ENCODE measurements at places on chromosomes 12 and 14. TPM values are rescaled to one million over a fixed set of nuclear protein-coding genes. Genes with fewer than 3 reads are reported as not detected.

Gene NAB2
- 16.8 TPM for total RNA-seq

Gene GLT8D2
- total RNA-seq = 8.6 TPM

Gene CLEC4A
- 8.4 TPM for total RNA-seq

Gene ABCC9
- 17.0 TPM for total RNA-seq

Gene BMAL2
- total RNA-seq = 1.3 TPM

Gene TMPRSS12
- total RNA-seq = not detected

Gene CMA1
- total RNA-seq = not detected

Gene LMNTD1
- total RNA-seq = 0.46 TPM

Gene PZP
- 0.50 TPM for total RNA-seq

Gene FAM181A
- total RNA-seq = not detected

Gene IL23A
- total RNA-seq = not detected

Gene LRRC9
- not detected for total RNA-seq

Gene FAM161B
- total RNA-seq = 13.1 TPM

Gene IFI27
- 361 TPM for total RNA-seq

Gene GNB3
- 2.6 TPM for total RNA-seq

Gene MSI1
- 3.3 TPM for total RNA-seq

Gene LRP1-AS
- not detected for total RNA-seq

Gene OLR1
- not detected for total RNA-seq

Gene TNFAIP2
- total RNA-seq = 57.7 TPM

Gene FOXM1
- 1.6 TPM for total RNA-seq

Gene PARPBP
- 0.67 TPM for total RNA-seq

Gene FSCB
- total RNA-seq = not detected

Gene IRAK3
- total RNA-seq = 7.1 TPM

Gene C12orf56
- 0.11 TPM for total RNA-seq

Gene CLEC6A
- total RNA-seq = not detected

Gene BEGAIN
- 9.4 TPM for total RNA-seq

Gene CDCA3
- 4.3 TPM for total RNA-seq

Gene SLC4A8
- 12.7 TPM for total RNA-seq

Gene PPP1R1A
- total RNA-seq = 0.14 TPM

Gene ESRRB
- total RNA-seq = not detected

Gene ETFRF1
- 45.0 TPM for total RNA-seq

Gene SLC25A47
- total RNA-seq = not detected

Gene GUCY2C
- not detected for total RNA-seq

Gene KRT6C
- total RNA-seq = not detected

Gene KRT71
- not detected for total RNA-seq

Gene SENP1
- total RNA-seq = 12.2 TPM

Gene TMPO
- total RNA-seq = 31.9 TPM

Gene ADSS1
- 7.7 TPM for total RNA-seq

Measured in adrenal gland (tissue), 19 donors.